ENCODE measurements at places on chromosomes 3 and 15. TPM values are rescaled to one million over a fixed set of nuclear protein-coding genes. Genes with fewer than 3 reads are reported as not detected.

C2CD4B gene
- 0.25 TPM for total RNA-seq

SLC2A2 gene
- total RNA-seq, result not detected

AAGAB gene
- total RNA-seq, result 51.2 TPM

CCDC54 gene
- not detected for total RNA-seq

EFCAB12 gene
- under 0.01 TPM for total RNA-seq

CCK gene
- 0.62 TPM for total RNA-seq

SNURF gene
- total RNA-seq, result 3.8 TPM
